ENCODE measurements at places on chromosomes 12 and 14.

DNA sequence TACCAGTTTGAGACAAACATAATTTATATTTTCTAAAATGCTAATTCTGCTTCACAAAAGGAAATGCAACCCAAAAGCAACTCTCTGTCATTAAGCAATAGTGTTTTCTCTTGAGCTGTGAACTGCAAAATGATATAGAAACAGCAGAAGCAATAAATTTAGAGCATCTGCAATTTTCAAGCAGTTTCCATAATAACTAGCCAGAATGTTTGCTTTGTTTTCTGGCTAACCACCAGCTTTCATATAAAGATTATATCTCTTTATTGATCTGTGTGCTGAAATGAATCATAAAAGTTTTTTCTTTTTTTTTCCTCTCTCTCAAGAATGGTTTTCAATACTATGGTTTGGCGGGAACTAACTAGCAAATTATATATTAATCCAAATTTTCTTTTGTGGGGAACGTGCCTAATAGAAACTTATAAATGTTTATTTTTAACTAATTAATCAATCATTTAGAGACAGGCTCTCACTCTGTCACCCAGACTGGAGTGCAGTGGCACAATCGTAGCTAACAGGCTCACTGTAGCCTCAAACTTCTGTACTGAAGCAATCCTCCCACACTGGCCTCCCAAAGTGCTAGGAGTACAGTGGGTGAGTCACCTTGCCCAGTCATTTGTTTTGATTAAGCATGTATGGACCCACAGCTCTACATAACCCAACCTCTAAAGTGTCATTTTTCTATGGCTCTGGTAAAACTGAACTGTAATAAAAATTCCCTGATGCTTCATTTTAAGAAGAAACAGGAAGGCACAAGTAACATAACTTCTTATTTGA lies 830.1 kb upstream of the MGAT4C start:
- no peak for DNase-seq

DNA sequence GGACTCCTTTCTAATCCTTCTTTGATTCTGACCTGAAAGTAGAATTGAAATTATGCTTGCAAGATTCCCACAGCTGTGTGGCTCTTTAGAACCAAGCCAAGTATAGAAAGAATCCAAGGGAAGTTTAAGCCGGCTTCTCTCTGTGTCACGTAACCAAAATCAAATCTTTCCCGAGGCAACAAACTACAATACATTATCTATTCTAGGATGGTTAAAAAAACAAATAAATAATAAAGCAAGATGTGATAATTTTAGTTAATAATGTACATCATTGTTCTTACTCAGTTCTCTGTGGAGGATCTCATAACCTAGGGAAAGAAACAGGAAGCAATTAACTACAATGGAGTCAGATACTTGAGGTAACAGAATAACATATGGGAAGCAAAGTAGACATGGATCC lies 78.1 kb upstream of the ST8SIA1 start:
- DNase-seq: no peak

GRCh38 chr12:3962631-3963483 lies 89.7 kb upstream of the PARP11 start:
- DNase-seq: peak; percentile 67

DNA sequence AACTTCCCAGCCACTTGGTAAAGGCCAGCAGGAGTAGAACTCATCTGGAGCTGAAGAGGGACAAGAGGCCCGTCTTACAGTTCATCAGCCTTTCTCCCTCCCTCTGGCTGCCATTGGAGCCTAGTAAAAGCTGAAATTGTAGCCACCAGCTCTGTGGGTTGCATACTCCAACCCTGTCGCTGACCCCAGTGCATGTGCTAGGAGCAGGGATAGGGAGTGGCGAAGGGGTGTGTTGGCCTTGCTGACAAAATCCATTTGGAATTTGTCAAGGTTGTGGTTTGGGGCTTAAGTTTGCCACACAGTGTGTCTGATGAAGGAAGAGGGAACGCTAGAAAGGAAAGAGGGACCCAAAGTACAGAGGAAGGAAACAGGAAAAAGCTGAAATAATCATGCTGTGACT lies 4.0 kb upstream of the ARF3 start:
- no peak for DNase-seq

GRCh38 chr12:69131077-69131476 lies 108.3 kb upstream of the CPSF6 start:
- no peak for DNase-seq

GRCh38 chr14:56543436-56543835 lies 36.2 kb upstream of the TMEM260 start:
- no peak for DNase-seq

- no peak for DNase-seq
Observed at GRCh38 chr12:21925296-21925913, 15.8 kb downstream of the ABCC9 start.

DNA sequence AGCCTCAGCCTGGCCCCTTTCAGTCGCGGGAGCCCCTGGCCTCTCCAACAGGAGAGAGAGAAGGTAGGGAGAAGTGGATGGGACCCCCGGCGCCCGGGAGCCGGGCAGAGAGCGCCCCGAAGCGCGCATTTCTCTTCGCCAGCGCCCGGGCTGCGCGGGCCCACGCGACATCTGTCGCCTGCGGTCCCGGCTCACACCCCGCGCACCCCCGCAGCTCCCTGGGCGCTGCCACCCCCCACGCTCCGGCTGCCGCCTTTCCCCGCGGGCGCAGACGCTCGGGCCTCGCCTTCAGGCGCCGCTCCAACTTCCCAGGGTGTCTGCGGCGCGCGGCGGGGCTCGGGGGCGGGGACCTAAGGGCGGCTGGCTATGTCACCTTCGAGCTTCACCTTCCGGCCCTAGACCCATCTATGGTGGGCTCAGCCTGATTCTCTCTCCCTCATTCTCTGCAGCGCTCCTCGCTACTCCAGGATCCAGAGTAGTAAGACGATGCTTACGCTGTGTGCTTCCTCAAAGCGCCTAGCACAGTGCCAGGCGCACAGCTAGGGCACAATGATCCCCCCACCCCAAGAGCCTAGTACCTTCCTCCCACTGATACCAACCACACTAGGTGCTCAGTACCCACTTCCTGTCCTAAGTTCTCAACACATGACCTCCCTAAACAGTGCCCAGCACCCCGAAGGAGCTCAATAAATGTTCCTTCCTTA lies 1.6 kb downstream of the HRK start:
- no peak for DNase-seq

DNA sequence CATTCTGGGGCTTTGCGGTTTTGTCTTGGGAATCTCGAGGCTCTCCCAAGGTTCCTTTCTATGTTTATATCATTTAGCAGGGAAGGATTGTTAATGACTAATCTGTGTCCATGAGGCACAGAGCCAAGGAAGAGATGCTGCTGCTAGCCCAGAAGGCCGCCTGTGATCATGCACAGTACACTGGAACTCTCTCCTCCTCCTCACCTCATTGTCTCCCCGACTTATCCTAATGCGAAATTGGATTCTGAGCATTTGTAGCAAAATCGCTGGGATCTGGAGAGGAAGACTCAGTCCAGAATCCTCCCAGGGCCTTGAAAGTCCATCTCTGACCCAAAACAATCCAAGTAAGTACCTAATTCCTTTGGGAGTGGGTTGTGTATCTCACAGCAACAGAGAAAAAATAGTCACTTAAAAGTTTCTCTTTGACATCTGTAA lies at the start of gene NR1H4:
Gene NR1H4, plus strand, starts transcription at position 151 of the 435 bp plus-strand sequence. CDS start 19,458 bp downstream, outside the sequence.
- DNase-seq: no peak

- no peak for DNase-seq
Observed at GRCh38 chr12:116116650-116117424, 160.7 kb downstream of the MED13L start.

GRCh38 chr12:1630133-1630826 lies 1.2 kb downstream of the WNT5B start:
- DNase-seq: peak; percentile 47

DNA sequence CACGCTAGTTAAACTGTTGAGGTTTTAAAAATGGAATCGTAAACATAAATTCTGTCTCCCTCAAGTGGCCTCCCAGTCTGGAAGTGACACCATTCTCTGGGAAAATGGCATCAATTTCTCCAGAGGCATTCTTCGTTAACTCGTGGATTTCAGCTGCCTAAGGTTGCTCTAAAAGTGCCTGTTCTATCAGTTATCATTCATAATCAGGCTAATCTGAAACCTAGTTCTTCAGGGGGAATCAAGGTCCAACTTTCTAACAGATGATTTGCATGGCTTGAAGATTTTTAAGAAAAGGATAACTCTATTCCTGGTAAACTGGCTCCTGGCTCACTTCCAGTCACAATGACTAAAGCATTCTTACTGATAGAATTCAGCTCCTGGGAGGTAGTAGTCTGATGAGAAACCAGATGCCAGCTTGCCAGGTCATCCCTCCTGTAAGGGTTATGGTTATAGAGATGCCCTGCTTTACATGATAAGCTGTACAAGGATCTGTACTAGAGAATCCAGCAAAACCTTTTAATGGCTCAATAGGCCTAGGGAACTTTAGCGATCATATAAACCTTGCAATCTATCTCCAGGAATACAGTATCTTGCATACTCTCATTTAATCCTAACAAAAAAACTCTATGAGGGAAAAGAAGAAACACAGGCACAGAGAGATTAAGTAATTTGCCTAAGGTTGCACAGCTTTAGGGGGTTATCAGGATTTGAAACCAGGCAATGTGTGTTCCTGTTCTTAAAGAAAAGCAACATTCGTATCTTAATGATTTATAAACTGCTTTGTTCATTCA lies 1.5 kb downstream of the L3HYPDH start:
- peak; percentile 17 for DNase-seq

- DNase-seq: no peak
Observed at GRCh38 chr14:70708717-70709570, 67.2 kb downstream of the TTC9 start.

DNA sequence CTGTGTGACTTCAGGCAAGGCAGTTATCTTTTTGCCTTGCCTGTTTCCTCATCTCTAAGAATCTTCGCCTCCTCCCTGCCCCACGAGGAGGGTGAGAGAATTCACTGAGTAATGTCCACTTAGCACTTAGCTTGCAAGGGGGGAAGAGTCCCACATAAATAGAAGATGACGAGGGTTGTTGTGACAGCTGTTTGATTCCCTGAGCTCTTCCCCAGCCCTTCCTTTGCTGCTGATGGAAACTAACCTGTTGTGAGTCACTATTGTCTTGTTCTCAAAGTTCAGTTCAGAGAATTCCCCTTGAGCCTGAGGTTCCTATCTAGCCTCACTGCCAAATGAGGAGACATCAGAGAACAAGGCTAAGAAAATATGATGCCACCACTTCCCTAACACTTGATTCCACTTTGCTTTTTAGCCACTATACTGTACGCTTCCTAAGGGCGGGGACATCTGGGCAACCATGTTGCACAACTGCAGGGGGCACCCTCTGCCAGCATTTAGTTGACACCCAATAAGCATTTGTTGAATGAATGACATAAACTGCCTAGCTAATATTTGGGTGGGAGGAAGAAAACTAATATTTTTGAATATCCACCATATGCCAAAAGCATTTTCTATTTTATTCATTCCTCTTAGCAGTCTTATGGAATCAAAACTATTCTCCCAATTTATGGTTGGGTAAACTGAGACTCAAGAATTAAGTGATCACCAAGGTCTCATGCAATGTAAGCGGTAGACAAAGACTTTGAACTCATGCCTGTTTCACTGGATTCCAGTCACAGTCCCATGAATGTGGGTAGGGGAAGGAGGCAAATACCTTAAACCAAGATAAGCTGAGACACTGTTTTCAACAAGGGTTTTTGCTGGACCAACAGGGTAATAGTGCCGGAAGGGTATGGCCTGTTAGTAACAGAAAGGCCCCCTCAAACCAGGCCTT lies 77.6 kb downstream of the ZFP36L1 start:
- no peak for DNase-seq

- DNase-seq: no peak
Observed at GRCh38 chr12:6450869-6451347, 934 bp upstream of the TAPBPL start.

DNA sequence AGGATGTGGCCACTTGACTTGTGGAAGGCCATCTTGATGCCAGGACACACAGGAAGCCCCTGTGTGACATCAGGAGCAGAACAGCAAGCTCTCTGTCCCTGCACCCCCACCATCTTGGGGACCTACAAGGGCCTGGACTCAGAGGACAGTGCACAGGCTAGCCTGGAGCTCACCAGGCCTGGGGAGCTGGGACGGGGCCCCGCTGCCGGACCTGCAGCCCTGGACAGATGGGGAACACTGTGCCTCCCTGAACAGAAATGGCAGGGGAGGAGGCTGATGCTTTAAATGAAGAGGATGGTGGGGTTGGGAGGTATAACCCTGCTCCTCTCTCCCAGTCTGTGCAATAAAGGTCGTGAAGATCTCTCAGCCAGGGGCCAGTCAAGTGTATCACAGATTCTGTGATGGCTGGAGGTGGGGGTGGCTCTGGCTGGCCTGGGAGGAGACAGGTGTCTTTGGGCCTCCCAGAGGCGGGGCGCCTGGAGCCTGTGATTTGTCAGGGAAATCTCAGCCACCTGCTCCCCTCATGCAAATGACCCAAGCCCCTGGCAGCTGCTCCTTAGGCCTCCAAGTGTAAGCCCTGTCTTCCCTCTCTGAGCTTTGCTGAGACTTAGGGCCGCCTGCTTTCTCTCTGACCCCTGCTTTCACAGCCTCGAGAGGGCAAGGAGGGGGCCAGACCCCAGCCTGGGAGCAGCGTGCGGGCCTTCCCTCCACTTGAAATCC lies 1.1 kb upstream of the GNB3 start:
- DNase-seq: no peak
